ENCODE measurements at places on chromosomes 7 and 10.

DNA sequence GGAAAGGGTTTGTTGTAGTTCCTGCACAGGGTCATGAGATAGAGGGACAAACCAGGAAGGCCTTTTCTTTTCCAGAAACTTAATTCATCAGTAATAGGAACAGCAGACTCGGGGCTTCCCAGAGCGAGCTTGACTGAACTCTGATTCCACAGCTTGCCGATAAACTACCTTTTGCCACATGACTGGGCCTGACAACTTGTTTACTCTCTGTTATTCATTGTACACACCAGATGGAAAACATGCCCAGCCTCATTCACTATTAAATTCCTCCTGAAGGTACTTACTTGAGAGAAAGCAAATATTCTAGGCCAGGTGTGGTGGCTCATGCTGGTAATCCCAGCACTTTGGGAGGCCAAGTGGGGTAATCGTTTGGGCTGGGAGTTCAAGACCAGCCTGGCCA lies 77.1 kb upstream of the FGFR2 start:
- DNase-seq: no peak

- no peak for DNase-seq
These were observed 265.6 kb downstream of the PTEN start for GRCh38 chr10:88129013-88129412.

- DNase-seq: no peak
These were observed 387.0 kb upstream of the NRP1 start for GRCh38 chr10:33721509-33721908.

GRCh38 chr7:33807779-33808482 lies 97.4 kb upstream of the BMPER start:
- DNase-seq: no peak

DNA sequence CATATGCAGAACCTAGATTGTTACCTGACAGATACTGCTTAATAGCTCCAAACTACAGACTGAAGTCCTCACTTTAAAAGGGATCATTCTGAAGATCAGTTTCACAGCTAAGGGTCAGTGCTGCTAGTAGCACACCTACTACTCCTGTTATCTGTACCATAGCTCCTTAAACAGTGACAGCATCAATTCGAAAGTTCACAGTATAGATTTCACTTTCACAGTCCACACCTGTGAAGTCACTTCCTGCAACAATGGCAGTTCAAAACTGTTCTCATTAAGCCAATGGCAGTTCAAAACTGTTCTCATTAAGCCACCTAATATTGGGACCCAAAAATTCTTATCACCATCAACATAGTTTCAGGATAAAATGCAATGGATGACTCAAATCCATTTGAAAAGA lies 10.7 kb upstream of the FHIP2A start:
- no peak for DNase-seq

DNA sequence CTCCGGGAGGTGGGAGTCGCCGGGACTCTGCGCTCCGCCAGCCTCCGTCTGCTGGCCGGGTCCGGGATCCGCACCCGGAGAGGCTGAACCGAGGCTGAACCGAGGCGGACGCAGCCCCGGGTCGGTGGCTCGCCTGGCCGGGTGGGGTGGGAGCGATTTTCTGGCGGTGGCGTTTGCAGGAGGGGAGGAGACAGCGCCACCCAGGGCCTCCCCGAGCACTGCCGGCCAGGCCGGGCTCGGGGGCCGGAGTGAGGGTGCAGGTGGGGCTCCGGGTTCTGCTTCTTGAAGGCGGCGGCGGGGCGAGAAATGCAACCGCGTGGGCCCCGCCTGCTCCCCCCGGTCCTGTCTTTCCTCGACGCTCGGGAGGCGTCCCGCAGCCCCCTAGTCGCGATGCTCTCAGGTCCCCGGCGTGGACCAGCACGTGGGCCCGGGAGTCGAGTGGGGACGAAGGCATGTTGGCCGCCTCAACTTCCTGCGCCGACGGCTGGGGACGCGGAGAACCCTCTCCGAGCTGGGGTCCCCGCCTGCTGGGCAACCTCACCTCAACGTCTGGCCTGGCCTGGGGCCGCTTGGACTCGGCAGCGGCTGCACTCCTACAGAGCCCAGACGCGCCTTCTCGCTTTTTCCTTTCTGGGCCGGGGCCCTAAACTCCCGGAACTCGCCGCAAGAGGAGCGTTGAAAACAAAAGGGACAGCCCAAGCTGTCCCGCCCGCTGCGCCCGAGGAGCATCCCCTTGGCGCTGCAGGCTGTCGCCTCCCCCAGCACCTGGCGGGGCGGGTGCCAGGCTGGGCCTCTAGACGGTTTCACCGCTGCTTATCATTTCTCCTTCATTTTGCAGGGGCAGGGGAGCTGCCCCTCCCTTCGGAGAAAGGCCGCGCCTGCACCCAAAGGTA lies 25.2 kb upstream of the VAX1 start:
- no peak for DNase-seq

All from stimulated activated CD8-positive, alpha-beta memory T cell treated with anti-CD3 and anti-CD28 coated beads, Interleukin-4, amount 100 ng/mL, for 1 hour (primary cell).